ENCODE measurements at places on chromosomes 6 and 20.
A peak's percentile ranks its signal among the peaks of the same experiment; 100 is the strongest.

- DNase-seq, result no peak
Measured at GRCh38 chr6:90062667-90063066, 168.4 kb downstream of the GJA10 start.

- DNase-seq, result no peak
Measured at GRCh38 chr6:135411339-135411738, 86.2 kb downstream of the AHI1 start.

DNA sequence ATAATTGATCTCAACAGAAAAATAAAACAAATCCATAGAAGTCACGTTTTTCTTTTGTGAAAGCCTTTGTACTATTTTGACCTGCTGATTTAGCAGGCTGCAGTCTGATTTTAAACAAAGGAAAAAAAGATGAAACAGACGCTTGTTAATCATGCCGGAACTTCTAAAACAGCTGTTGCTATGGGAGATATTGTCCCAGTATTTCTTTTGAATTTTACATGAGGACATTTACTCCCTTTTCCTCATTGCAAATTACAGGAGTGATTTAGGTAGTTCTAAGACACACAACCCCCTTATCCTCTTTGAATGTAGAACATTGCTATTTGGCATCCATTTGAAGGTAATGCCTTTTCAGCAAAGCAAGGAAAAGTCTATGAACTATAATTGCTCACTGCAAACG, 416.1 kb downstream of the BCKDHB start:
- no peak for DNase-seq

GRCh38 chr6:125358898-125359297, 57.1 kb upstream of the HDDC2 start:
- DNase-seq, result no peak

DNA sequence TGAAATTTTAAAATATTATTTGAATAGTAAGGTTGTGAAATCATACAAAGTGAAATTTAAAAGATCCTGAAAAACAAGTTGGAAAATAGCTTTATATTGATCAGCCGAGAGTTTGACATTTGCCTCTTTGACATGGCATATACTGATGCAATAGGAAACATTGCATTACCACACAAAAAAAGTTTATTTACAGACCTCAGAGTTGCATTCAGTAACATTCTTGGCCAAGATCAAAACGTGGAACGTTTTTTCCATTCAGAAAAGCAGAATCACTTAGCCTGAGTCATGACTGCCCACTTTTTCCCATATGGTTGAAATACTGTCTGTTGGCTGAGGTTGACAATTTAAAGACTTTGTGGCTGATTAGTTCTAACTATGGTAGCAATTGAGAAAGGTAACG, 55.1 kb upstream of the BACH2 start:
- DNase-seq, result no peak

- DNase-seq, result no peak
Measured at GRCh38 chr6:112744827-112745226, 397.7 kb downstream of the RFPL4B start.

DNA sequence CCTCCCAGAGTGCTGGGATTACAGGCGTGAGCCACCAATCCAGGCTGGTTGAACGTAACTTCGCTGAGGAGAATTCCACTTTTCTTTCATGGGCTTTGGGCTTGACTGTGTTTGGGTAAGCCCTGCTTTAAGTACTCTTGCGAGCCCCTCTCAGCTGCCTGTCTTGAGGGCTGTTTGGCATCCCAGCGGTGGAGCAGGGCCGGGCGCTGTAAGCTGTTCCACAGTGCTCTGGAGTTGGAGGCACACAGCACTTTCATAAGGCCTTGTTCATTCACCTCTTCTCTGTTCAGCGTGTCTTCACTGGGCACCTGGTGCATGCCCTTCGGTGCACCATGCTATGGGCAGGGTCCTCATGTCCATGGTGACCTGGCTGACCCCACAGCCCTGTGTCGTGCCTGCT, 21.6 kb downstream of the PNLDC1 start:
- DNase-seq, result no peak

- DNase-seq, result peak; percentile 55
Measured at GRCh38 chr20:2172305-2173175, 70.9 kb downstream of the STK35 start.

- no peak for DNase-seq
Measured at GRCh38 chr20:37205794-37206193, 26.4 kb upstream of the MROH8 start.

GRCh38 chr6:134235937-134236751, 81.8 kb downstream of the SGK1 start:
- DNase-seq, result peak; percentile 39

GRCh38 chr6:90918361-90918760, 331.5 kb upstream of the MAP3K7 start:
- no peak for DNase-seq

DNA sequence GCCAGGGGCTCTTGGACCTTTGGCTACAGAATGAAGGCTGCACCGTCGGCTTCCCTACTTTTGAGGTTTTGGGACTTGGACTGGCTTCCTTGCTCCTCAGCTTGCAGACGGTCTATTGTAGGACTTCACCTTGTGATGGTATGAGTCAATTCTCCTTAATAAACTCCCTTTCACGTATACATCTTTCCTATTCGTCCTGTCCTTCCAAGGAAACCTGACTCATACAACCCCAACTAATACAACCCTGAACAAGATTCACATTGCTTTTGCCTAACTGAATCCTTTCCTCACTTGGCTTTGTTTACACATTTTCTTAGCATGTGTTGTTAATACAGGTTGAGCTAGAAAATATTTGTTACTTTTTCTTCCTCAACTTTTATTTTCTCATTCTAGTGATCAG, 21.9 kb downstream of the TBXT start:
- no peak for DNase-seq

DNA sequence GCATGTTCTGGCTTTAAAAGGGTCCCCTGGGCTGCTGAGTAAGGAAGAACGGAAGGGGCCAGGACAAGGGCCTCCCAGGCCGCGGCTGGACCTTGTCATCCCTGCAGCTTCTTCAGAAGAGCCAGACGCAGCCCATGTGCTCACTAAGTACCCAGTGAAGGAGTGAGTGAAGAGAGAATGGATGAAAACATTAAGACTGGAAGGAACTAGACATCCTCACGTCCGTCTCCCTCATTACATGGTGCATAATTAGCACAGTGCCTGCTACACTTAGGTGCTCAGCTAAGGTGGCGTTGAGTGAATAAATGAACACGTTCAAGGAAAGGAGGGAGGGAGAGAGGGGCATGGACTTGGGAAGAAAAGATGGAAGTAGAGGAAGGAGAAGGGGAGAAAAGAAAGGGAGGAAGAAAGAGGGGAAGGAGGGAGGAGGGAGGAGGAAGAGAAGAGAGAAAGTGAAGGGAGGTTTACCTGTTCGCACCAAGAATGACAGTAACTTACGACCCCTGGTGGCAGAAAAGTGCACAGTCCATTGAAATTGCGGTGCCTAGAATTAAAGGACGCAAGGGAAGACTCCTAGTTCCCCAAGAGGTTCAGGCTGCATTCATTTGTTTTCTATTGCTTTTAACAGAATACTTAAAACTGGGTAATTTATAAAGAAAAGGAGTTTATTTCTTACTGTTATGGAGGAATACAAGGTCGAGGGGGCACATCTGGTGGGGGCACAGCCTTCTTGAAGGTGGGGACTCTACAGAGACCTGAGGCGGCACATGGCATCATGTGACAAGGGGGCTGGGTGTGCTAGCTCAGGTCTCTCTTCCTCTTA, 8.0 kb downstream of the TP53RK start:
- DNase-seq, result peak; percentile 52

DNA sequence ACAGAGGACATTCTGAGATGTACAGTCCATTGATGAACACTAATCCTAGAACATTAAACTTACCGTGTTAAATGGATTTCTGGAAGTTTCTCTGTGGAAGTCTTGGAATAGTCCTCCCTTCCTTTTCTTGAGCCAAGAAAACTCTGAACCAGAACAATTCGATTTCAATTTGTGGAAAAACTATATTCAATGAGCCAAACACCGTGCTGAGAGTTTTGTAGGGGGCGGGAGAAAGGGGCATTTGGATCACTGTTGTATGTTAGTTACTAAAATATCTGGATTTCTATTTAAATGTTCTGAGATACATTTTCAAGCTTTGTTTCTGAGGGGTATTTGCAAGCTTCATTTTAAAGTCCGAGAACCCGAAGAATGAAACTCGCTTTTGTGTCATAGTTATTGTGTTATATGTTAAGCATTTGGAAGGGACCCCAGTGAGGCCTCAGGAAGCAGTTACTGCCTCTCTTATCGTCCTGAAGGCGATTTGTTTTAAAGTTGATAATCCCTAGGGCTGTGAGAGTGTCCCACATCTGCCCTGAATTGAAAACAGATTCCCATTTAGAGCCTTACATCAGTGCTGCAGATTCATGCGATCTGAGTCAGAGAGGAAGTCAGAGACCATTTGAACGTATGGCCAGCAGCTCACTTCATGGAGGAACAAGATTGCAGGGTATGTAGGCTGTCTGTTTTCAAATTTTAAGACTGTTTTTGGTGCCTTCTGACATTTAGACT, 70.8 kb upstream of the SASH1 start:
- peak; percentile 41 for DNase-seq

GRCh38 chr20:57582432-57583288, 21.8 kb downstream of the PCK1 start:
- DNase-seq, result no peak

DNA sequence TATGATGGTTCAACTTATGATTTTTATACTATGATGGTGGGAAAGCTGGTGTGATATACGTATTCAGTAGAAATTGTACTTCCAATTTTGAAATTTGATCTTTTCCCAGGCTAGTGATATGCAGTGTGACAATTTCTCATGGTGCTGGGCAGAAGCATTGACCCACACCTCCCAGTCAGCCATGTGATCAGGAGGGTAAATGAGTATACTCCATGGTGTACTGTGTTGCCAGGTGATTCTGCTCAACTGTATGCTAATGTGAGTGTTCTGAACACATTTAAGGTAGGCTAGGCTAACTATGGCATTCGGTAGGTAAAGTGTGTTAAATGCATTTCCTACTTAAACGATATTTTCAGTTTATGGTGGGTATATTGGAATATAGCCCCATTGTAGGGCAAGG, 19.1 kb downstream of the PTPRA start:
- DNase-seq, result no peak

DNA sequence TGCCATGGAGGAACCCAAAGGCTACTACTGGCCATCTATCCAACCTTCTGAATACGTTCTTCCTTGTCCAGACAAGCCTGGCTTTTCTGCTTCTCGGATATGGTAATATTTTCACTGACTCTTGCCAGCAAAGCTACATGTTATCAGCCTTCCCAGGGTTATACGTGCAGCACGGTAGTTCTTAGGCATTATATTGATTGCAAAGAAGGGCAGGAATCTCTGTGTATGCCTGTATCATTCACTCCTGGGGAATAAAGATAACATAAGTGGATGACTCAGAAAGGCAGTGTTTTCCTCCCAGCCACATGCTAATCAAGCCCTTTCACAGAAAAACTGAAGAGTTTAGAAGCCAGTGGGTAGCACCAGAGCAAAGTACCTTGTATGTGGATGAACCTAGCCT, 98.7 kb downstream of the ADGRG6 start:
- no peak for DNase-seq

GRCh38 chr20:57830515-57830895, 120.7 kb upstream of the PMEPA1 start:
- DNase-seq, result no peak

DNA sequence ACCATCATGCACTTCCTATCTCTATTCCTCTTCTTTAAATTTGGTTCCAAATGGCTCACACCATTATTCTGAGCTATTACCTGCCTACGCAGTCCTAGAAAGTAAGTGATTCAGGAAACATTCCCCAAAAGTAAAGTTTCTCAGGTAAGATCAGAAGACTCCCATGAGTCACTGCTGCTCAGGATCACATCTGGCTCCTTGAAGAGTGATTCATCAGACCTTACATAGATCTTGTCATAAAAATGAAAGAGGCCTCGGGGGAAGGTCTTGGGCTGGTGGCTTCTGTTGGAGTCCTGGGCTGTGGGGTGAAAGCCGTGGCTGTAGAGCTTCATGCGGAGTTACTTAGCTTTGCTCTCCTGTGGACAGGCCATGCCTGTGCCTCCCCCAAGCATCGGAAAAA, 35.9 kb downstream of the PLG start:
- DNase-seq, result no peak

GRCh38 chr20:46844965-46845364, 49.7 kb upstream of the EYA2 start:
- DNase-seq, result no peak

DNA sequence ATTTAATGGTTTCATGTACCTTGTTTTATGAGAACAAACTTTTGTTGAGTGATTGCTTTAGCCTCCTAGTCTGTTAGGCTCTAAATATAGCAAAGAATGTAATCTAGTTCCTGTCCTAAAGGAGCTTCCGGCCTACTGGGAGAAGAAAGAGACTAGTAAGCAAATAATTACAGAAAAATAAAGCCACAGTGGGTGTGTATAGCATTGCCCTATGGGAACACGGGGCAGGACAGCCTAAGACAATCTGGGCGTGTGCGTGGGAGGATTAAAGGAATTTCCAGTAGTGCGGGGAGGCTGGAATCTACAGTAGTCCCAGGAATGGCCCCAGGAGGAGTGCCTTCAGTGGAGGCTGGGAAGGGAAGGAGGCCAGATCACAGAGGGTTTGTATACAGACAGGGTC, 98.1 kb upstream of the AKAP12 start:
- no peak for DNase-seq

GRCh38 chr6:144064402-144065212, 30.8 kb downstream of the SF3B5 start:
- peak; percentile 5 for DNase-seq

DNA sequence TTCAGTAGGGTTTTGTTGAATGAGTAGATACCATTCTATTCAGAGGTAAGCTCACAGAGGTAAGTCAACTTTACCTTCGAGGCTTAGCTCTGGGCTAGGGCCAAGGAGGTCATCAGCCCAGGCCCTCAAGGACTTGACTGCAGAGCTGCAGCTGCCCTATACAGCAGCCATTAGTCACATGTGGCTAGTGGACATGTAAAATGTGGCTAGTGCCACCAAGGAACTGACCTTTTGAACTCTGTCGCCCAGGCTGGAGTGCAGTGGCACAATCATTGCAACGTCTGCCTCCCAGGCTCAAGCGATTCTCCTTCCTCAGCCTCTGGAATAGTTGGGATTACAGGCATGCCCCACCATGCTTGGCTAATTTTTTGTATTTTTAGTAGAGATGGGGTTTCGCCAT, 47.9 kb upstream of the EPB41L1 start:
- no peak for DNase-seq

Measured in RKO (cell line).